Fibroblast of skin of back (primary cell): ENCODE measurements at places on chromosomes 2 and 18.
A peak's percentile ranks its signal among the peaks of the same experiment; 100 is the strongest.

- DNase-seq: no peak
Observed at GRCh38 chr18:13395577-13395976, 177.0 kb downstream of the LDLRAD4 start.

DNA sequence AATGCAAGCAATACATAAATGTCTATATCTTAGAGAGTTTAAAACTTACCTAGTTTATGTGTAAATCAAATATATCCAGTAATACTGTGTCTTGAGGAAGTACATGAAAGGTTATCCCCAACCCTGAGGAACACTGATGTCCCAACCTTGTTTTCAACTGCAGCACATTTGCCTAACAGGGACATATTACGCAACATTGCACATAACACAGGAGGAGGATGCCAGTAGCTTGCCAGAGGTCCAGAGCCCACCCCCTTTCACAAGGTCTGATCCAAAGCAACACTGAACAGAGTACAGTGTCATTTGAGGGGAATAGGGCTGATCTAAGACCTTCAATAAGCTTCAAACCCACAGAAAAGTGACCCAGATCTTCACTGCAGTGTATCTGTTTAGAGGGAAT lies 678.5 kb downstream of the ARHGAP15 start:
- no peak for DNase-seq

- DNase-seq: no peak
Observed at GRCh38 chr18:28723506-28723905, 546.6 kb upstream of the CDH2 start.

DNA sequence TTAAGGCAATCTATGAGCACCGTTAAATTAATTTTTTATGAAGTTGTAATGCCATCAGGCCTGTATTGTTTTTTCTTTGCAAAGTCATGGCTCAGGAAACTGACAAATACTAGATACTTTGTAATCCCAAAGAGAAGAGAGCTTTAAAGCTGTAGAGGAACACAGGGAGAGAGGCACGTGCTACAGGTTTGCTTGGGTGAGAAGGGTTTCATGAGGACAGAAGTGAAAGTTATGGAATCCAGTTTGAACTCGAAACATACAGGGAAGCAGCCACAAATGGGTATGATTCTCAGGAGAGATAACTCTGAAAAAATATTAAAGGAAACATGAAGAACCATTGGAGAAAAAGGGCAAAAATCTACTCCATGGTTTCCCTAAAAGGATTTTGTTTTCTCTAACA lies 49.8 kb downstream of the CYB5A start:
- no peak for DNase-seq

DNA sequence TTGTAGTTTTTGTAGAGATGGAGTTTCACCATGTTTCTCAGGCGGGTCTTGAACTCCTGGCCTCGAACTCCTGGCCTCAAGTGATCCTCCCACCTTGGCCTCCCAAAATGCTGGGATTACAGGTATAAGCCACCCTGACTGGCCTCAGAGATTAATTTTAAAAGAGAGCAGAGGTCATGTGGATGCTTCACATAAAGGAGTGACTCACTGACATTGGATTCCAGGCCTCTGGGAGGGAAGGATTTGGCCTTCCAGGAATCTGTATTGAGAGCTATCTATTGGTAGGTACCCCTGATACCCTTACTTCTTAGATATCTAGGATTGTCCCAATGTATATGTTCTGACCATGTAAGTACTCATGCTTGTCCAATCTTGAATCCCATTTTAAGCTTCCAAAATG lies 138.4 kb downstream of the FAM161A start:
- no peak for DNase-seq

DNA sequence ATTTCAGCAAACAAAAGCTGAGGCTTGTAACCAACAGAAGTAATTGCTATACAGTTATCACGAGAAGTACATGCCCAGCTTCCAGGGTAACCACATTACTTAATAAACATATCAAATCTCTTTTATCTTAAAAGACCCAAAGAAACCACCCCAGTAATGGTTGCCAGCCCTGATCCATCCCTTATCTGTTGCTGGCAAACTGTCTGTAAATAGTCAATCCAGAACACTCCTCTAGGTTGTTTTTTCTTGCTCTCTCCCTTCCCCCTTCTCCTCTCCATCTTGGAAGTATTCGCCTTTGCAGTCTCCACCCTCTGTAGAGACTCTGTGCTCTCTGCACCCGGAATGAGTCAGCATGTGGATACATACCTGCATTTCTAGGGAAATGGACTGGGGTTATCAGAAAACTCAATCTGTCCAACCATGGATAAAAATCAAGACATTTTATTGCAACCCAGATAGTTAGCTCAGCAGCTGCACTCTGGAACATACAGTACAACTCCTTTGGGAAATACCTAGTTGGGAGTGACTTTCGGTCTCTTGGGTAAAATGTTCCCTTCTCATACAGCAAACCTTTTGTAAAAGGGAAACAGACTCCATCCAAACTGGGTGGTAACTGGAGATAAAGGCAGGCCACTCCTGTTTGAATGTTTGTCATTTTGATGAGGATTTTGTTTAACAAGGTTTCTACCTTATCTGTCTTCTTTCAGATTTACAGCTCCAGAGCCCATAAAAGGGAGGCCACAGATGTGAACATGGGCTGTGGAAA lies 123.5 kb upstream of the FOSL2 start:
- DNase-seq: no peak

- no peak for DNase-seq
Observed at GRCh38 chr18:12068950-12069320, 24.7 kb upstream of the ANKRD62 start.

GRCh38 chr2:174693344-174693743 lies 70.9 kb downstream of the CHRNA1 start:
- no peak for DNase-seq

DNA sequence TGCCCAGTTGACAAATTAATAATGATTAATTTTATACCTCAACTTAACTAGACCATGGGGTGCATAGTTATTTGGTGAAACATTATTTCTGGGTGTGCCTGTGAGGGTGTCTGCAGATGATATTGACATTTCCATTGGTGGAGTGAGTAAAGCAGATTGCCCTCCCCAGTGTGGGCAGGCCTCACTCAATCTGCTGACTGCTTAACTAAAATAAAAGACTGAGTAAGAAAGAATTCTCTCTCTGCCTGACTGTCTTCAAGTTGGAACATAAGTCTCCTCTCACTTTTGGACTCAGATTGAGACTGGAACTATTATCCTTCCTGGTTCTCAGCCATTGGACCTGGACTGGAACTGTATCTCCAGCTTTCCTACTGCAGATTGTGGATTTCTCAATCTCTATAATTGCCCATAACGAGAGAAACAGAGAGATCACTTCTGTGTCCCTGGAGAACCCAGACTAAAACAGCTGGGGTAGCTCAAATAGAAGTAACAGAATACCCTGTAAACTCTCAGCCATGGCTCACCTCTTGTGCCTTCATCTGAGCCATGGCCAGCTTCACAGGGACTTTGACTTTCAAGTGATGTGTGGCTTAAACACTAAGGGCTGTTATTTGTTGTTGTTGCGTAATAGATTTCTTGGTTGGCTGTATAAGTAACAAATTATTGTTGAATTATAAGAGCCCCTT lies 575.3 kb upstream of the RAB6C start:
- no peak for DNase-seq

- no peak for DNase-seq
Observed at GRCh38 chr18:64678048-64678447, 529.2 kb upstream of the LINC00305 start.

GRCh38 chr2:170362313-170362870 lies 184.4 kb downstream of the MYO3B start:
- no peak for DNase-seq

- DNase-seq: no peak
Observed at GRCh38 chr2:70330476-70330875, 28.6 kb upstream of the FAM136A start.

DNA sequence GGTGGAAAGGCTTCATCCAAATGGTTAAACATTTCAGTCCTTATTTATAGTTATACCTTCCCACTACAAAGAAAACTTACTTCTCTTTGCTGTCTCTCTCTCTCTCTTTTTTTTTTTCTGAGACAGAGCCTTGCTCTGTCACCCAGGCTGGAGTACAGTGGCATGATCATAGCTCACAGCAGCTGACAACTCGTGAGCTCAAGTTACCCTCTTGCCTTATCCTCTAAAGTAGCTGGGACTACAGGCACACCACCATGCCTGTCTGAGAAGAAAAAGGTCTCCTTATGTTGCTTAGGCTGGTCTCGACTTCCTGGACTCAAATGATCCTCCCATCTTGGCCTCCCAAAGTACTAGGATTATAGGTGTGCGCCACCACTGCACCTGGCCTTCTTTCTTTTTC lies 32.3 kb upstream of the OLA1 start:
- no peak for DNase-seq

- DNase-seq: peak; percentile 71
Observed at GRCh38 chr18:58937887-58938267, 73.2 kb downstream of the ZNF532 start.
